ENCODE measurements at places on chromosomes 5 and 9.

- DNase-seq: no peak
These were observed 44.4 kb downstream of the PRKACG start for GRCh38 chr9:68969538-68969937.

GRCh38 chr5:177490311-177490991 lies 7.0 kb downstream of the PDLIM7 start:
- DNase-seq: no peak

DNA sequence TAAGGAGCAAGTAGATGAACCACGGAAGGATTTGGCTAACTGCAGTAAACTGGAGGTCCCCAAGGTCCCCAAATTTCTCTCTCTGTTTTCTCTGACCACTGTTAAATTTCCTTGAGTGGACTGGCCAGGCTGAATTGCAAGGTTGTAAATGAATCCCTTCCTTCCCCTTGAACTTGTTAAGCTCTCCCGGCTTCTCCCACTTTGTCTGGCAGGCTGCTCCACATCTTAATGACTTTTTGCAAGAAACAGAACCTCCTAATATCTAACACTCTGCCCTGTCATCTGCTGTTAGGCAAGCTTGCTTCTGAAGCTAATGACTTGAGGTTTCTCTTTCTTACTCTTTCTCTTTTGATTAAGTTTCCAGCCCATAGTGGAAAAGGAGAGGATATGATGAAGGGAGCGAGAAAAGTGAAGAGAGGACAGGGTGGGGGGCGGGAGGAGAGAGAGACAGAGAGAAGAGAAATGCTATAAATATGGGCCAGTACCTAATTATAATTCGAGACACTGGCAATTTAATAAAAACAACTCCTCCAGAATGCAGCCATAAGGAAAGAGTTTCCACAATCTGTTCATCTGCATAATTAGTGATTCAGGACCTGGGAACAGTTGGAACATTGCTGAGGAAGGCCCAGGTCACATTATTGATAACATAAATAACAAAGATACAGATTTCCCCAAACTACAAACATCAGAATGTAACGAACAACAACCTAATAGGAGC lies 437.3 kb upstream of the MPDZ start:
- no peak for DNase-seq

DNA sequence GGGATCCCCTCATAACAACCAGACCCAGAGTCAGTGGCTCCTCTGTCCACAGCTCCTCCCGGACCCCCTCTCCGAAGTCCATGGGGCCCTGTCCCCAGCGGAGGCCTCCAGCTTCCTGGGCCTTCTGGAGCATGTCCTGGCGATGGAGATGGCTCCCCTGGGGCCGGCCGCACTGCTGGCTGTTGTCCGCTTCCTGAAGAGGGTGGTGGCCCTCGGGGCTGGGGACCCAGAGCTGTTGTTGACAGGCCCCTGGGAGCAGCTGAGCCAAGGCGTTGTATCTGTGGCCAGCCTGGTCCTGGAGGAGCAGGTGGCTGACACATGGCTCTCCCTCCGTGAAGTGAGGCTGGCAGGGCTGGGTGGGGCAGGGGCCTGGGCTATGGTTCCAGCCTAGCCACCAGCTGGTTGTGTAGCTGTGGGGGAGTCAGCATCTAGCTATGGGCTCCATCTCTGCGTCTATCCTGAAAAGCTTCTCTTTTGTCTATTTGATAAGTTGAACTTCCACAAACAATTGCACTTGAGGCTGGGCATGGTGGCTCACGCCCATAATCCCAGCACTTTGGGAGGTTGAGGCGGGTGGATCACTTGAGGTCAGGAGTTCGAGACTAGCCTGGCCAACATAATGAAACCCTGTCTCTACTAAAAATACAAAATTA lies 4.7 kb downstream of the ADGRD2 start:
- no peak for DNase-seq

- no peak for DNase-seq
These were observed 2.6 kb downstream of the AMACR start for GRCh38 chr5:34005211-34005610.

- DNase-seq: no peak
These were observed 311.9 kb upstream of the ANKH start for GRCh38 chr5:15183520-15183919.

- DNase-seq: no peak
These were observed 1.6 kb downstream of the MED27 start for GRCh38 chr9:132077881-132078698.

DNA sequence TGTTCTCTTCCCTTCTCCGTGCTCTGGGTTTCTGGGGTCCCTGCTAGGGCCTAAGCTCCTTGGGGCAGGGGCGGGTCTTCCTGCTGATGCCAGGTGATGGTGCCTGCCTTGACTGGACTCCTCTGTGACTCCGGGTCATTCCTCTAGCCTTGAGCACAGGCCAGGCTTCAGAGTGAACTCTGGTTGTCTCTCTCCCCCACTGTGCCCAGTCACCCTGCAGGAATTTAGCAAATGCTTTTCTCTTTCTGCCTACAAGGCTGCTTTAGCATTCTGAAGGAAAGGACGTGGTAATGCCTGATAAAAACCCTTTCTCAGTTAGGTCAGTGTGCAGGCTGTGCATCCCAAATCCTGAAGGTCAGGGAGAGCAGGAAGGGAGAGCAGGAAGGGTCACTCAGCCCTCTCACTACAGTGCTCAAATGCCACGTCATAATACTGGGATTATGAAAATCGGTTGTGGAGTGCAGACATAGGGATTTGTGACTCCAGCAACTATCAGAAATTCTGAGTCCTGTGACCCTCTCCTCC lies 2.7 kb downstream of the CXCL14 start:
- no peak for DNase-seq

- no peak for DNase-seq
These were observed 11.7 kb upstream of the PCDHB1 start for GRCh38 chr5:141039517-141039916.

GRCh38 chr9:108103046-108103693 lies 613.6 kb upstream of the KLF4 start:
- DNase-seq: no peak

- no peak for DNase-seq
These were observed 260.4 kb downstream of the MLLT3 start for GRCh38 chr9:20361656-20362570.

DNA sequence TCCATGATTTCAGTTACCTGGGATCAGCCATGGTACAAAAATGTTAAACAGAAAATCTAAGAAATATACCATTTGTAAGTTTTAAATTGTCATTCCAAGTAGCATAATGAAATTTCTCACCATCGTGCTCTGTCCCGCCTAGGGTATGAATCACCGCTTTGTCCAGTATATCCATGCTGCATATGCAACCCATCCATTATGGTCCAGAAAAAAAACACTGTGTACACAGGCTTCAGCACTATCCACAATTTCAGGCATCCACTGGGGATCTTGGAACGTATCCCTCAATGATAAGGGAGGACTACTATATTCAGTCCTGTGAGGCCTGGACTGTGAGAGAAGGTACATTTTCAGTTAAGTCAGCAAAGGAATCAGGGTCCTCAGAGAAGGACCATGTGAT lies 37.6 kb upstream of the HNRNPA0 start:
- DNase-seq: no peak

DNA sequence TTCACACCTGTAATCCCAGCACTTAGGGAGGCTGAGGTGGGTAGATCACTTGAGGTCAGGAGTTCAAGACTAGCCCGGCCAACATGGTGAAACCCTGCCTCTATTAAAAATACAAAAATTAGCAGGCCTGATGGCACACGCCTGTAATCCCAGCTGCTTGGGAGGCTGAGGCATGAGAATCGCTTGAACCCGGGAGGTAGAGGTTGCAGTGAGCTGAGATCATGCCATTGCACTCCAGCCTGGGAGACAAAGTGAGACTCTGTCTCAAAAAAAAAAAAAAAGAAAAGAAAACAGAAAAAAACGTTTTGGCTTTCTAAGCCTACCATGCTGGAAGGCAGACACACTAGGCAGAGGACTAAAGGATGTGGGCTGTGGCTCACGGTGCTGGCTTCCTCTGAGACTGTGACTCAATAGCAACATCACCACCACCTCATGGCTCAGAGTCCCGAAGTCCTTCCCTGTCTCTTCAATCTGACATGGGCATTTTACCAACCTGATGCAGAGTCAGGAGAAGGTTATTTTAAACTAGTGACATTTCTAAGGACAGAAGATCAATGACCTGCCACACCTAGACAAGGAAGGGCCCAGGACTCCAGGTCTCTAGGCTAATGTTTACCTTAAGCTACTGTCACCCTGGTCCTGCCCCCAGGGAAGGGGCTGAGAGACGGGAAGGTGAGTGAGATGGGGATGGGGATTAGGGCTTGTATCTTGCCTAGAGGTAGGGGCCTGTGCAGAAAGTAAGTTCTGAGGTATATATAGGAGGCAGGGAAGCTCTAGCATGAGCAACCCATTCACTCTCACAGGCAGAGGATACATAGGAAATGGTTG lies 3.7 kb downstream of the ECSCR start:
- DNase-seq: no peak

DNA sequence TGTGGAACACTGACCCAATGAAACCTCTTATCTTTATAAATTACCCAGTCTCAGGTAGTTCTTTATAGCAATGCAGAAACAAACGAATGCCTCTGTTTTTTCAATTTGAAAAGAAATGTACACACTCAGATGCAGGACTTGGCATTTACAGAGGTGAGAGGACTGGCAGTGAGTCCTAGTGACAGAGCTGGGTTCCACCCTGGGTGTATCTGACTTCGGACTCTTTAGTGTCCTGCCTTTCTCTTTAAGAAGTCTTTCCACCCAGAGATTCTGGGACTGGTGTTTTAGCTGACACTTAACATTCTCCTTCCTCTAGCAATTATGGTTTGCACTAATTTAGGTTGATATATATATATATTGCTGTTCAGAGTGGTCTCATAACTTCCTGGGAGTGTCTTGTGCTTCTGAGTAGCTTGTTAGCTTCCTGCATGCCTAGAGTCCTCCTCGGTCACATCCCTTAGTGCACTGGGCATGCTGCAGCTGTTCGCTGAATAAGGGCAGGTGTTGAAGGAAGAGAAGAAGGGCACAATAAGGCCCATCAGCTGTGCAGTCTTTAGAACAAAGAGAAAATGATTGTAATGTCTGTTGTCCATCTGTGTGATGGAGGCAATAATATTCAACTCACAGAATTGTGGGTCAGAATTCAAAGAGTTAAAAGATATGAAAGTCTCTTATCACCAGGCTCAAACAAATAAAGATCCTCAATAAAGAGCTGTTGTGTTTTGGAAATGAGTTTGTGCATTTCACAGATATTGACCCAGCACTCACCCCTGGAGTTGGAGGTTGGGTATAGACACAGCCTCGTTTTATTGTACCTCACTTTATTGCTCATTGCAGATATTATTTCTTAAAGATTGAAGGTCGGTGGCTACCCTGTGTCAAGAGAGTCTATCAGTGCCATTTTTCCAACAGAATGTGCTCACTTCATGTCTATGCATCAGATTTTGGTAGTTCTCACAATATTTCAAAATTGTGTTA lies 187.1 kb downstream of the TRIM32 start:
- no peak for DNase-seq

DNA sequence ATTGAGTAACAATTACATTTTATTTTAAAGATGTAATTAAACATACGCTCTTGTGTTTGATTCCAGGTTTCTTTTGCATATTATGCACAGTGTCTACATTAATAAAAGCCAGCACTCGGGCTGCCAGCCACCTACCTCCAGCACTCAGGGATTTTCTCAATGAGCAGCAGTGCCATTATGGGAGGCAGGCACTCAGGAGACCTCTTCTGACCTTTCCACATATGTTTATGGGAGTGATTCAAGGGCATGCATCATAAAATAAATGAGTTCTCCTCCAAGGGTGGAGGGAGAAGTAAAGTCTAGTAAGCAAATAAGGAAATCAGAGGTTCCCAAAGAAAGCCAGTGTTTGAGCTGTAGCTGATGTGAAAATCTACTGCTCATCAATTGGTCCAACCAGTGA lies 119.8 kb upstream of the IRX2 start:
- DNase-seq: no peak

GRCh38 chr5:124824637-124825158 lies 78.3 kb upstream of the ZNF608 start:
- no peak for DNase-seq

DNA sequence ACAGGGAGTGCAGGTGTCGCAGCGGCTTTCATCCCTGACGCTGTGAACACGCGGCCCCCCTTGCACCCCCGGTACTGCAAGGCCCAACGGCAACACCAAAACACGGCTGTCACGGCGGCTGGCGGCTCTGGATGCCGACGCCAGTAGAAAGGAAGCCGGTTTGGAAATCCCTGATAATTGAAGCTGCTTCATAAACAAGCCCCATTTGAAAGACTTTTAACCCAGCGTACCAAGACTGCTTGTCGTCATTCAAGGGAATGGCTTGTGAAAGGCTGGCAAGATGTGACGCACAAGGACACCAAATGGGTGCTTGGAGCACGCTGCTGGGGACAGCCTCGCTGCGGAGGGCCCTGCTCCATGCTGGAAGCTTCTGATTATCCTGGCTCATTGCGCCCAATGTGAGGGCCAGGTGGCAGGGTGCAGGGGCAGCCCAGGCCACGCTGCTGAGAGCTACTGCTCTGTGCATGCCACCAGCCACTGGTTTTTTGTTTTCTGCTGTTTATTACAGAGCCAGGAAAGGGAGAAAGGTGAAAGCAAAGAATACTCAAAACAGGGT lies 63.1 kb downstream of the GTF3C4 start:
- DNase-seq: no peak

- DNase-seq: no peak
These were observed 42.4 kb downstream of the C5orf15 start for GRCh38 chr5:133925866-133926488.

DNA sequence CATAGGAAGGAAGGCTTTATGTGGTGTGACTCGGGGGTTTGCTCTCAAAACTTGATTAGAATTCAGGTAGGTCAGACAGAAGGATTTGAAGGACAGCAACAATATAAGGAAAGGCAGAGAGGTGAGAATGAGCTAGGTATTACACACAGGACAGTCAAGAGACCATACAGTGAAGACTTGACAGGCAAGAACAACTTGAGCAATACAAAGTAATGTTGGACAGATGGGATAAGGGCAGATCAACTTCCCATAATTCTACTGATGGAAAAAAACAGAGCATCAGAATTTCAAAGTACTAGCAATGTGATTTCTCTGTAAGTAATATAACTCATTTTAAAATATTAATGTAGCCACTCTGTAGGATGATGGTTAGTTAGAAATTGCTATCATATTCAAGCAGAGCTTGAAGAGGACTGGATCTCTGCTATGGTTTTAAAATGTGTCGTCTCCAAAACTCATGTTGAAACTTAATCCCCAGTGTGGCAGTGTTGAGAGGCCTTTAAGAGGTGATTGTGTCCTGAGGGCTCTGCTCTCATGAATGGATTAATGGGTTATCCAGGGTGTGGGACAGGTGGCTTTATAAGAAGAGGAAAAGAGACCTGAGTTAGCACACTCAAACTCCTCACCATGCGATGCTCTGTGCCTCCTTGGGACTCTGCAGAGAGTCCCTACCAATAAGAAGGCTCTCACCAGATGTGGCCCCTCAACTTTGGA lies 22.4 kb upstream of the HOMER1 start:
- DNase-seq: no peak

GRCh38 chr9:12997009-12997408 lies 222.2 kb downstream of the LURAP1L start:
- no peak for DNase-seq

- DNase-seq: no peak
These were observed 245.2 kb upstream of the TARS1 start for GRCh38 chr5:33195431-33196165.

GRCh38 chr5:158074992-158075769 lies 216.2 kb upstream of the CLINT1 start:
- DNase-seq: peak; percentile 5

- DNase-seq: no peak
These were observed 614.1 kb upstream of the CDH9 start for GRCh38 chr5:27652505-27652904.
